NCI-H1694 treated with DMSO at 0.1 percent for 48 hours (cell line): ENCODE measurements at places on chromosomes 5 and 9.
A peak's percentile ranks its signal among the peaks of the same experiment; 100 is the strongest.

DNA sequence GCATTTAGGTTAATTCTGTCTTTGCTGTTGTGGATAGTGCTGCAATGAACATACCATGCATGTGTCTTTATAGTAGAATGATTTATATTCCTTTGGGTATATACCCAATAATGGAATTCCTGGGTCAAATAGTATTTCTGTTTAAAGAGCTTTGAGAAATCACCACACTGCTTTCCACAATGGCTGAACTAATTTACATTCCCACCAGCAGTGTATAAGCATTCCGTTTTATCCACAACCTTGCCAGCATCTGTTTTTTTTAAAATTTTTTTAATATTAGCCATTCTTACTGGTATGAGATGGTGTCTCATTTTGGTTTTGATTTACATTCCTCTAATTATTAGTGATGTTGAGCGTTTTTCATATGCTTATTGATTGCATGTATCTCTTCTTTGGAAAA is 15.5 kb upstream of the TARS1 start:
- no peak for DNase-seq

- DNase-seq, result no peak
Measured at GRCh38 chr9:27308691-27309390, 11.9 kb upstream of the EQTN start.

- DNase-seq, result no peak
Measured at GRCh38 chr9:69254223-69254622, 70.8 kb upstream of the ENTREP1 start.

DNA sequence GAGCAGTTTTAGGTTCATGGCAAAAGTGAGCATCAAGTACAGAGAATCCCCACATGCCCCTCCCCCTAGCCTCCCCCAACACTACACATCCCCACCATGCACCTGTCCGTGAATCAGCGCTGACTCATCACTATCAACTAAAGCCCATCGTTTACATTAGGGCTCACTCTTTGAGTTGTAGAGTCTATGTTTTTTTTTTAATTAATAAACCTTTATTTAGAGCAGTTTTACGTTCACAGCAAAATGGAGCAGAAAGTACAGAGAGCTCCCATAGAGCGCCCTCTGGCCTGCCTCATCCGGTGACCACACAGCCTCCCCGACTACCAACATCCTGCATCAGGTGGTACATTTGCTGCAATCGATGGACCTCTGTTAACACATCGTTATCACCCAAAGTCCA is 47.9 kb upstream of the UNC5A start:
- no peak for DNase-seq

GRCh38 chr9:121776001-121776738 is 124.7 kb downstream of the DAB2IP start:
- DNase-seq, result no peak

DNA sequence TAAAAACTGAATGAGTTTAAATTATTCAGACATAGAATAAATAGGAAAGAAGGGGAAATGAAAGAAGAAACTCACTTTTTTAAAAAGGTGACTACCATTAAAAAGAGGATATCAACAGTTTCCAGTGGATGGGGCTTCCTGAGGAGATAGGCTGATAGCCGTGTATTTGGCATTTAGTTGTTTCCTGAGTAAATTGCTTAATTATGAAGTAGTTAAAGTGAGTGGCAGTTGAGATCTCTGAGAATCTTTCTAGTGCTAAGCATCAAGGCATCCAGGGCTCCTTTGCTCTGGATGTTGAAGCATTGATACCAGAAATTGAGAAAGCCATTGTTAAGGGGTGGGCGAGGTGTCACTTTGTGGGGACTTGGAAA is 2.7 kb downstream of the TNFAIP8 start:
- DNase-seq, result no peak

DNA sequence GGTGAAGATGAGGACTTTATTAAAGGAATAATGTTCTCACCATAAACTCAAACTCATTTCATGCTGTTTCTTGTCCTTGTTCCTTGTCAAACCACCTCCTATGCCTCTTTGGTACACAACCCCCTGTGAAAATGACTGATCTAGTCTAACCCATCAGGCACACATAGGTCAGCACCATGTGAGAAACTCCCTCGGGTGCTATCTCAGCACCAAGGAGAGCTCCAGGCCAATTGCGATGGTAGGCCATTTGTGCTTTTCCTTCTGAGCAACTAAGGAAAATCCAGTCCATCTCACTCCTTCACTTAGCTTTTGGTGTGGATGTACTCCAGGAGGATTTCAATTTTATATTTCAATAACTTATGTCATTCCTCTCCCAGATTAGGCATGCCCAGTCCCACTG is 199.8 kb downstream of the ZNF608 start:
- no peak for DNase-seq

- no peak for DNase-seq
Measured at GRCh38 chr5:109748546-109748945, 58.8 kb downstream of the MAN2A1 start.

GRCh38 chr5:61303346-61303745 is 28.7 kb upstream of the ZSWIM6 start:
- no peak for DNase-seq

DNA sequence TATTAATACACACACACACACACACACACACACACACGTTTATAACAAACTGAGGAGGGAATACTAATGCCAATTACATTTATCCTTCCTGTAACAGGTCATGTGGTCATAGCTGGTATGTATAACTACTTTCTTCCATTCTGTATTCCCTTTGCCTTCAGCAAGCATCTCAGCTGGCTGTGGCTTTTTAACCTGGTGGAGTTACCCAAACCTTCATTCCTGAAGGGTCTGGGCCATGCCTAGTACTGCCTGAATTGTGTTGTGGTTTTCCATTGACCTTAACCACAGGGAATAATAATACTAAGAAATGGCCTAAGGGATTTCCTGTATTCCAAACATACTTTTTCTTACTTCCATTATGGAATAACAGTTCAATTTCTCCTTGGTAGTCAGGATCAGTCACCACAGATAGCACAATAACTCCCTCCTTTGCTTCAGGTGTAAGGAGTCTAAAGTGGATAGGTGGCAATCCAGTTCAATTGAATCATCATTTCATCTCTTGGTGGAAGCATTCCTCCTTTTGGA is 222.2 kb upstream of the MEF2C start:
- DNase-seq, result no peak

- no peak for DNase-seq
Measured at GRCh38 chr9:72882117-72882775, 70.6 kb downstream of the ALDH1A1 start.

DNA sequence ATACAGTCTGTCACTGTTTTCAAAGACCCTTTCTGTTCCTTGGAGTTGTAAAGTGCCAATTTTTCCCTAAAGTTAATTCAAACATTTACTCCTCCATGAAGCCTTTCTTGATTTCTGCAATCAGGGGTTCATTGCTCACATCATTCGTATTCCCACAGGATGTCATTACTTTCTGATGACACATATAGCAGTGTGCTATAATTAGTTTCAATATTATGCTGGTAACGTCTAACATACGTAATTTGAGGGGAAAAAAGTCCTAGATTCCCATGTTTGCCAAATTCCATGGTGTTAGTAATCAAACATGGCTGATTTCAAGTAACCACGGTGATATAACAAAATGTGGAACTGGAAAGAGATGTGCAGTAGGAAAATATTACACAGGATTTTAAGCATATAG is 468.2 kb upstream of the MEF2C start:
- no peak for DNase-seq

DNA sequence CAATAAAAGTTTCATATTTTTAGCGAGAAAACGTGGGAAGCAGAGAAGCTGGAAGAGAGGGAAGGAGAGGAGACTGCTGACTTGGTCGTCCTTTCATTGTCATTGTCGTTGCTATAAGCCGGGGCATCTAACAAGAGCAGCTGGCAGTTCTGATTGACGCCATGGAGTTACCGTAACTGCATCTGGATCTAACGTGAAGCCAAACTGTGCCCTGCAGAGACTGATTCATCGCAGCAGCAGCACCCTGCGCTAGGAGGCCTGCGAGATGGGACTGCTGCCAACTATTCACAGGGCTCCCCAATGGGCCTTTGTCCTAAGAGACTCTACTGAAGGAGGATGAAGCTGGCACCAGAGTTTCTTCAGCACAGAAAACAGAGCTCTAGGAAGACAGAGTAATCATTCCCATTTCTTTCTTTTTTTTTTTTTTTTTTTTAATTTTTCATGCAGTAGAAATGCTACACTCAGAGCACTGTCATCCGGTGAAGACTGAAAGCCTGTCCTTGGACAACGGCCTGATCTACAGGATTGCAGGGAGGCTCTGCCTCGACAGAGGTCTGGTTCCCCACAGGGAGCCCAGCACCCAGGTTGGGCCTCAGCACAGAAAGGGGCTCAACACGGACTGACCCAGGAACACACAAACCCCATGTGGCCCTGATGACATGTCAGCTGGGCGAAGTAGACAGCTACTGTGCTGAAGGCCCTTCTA is 47.8 kb downstream of the RETREG1 start:
- DNase-seq, result peak; percentile 60

DNA sequence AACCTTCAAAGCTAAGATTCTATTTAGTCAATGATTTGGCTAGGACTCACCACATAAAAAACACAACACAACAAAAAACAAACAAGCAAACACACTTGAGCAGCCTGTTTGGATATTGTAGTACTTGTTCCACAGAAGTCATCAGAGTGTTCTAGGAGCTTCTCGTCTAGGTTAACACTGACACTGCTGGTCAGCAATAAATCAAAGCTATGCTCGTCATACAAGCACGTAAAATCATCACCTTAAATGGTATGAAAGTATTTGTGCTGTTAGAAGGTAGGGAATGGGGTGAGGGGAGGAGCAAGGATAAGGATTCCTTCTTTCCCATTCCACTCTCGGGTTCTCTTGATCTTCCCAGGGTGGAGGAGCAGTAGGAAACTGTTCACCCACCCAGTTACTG is 88.0 kb downstream of the ARL15 start:
- DNase-seq, result no peak

DNA sequence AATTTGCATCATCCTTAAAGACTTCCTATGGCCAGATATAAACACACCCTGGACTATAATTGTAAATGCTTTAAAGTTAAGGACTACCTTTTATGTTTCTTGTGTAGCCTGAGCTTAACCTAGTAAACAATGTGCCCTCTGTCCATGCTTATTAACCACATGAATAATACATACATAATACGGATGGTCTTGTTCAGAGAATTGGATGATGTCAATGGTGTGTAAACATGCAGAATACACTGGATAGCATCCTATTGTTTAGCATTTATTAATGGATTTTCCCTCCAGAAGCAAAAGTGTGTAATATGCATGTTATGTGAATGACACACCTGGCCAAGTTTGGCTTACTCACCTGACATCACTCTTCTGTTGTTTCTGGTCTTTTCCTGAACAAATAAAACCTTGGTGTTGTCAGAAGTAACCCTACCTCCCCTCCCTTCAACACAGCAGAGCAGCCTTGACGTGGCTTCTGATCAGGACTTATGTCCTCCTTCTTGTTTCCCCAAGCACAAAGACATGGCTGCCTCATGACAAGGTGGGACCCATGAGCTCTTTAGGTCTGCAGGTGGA is 517.9 kb downstream of the MTRR start:
- no peak for DNase-seq

DNA sequence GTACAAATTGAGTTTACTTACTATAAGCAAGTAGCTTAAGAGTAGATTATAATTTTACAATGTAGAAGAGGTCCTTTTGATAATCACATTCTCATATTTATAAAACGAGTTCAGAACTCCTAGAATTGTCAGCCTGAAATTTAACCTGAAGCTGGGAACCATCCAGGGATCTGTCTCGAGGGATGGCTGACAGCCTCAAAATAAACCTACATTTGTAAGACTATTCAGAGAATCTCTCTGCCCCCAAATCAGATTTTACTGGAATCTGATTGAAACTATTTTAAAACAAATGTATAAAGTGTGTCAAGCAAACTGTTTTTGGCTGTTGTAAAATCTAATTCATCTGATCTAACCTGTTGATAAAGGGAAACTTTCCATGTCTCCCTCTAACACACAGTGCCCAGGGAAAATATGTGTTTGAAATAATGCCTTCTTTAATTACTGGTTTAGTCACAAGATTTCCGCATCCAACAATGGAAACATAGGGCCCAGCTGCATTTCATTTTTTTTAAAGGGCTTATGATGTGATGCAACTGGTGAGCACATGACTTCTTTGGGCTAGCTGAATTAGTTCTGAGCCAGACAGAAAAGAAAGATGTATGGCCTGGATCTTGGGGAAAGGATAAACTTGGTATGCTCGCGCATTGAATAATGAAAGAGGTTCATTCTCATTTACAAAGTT is 30.3 kb downstream of the SLC25A46 start:
- DNase-seq, result no peak

DNA sequence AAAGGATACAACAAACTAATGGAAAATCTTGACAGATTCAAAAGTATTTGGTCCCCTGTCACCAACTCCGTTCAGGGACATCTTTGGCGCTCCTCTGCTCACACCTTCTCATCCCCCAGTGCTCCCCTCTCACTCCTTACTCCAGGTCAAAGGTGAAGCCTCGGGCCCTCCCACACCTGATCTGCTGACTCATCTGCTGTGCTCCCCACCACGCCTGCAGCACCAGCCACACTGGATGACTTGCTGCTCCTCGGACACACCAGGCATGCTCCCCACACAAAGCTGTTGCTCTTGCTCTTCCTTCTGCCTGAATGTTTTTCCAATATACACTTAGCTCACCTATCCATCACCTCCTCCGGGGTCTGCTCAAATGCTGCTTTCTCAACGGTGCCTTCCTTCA is 123.4 kb downstream of the ESM1 start:
- DNase-seq, result no peak

- no peak for DNase-seq
Measured at GRCh38 chr9:96302021-96302420, at the start of gene HSD17B3. Gene HSD17B3, minus strand, starts transcription at chr9:96302176. Its CDS starts 72 bp downstream, at chr9:96302104.

- no peak for DNase-seq
Measured at GRCh38 chr5:99605904-99606303, 677.1 kb upstream of the CHD1 start.

GRCh38 chr5:74409712-74410111 is 230.8 kb downstream of the ENC1 start:
- no peak for DNase-seq

- DNase-seq, result no peak
Measured at GRCh38 chr9:70069704-70070103, 26.1 kb downstream of the MAMDC2 start.

- no peak for DNase-seq
Measured at GRCh38 chr9:89191004-89191403, 12.4 kb upstream of the SHC3 start.

GRCh38 chr9:101605547-101605946 is 10.8 kb upstream of the PPP3R2 start:
- no peak for DNase-seq

DNA sequence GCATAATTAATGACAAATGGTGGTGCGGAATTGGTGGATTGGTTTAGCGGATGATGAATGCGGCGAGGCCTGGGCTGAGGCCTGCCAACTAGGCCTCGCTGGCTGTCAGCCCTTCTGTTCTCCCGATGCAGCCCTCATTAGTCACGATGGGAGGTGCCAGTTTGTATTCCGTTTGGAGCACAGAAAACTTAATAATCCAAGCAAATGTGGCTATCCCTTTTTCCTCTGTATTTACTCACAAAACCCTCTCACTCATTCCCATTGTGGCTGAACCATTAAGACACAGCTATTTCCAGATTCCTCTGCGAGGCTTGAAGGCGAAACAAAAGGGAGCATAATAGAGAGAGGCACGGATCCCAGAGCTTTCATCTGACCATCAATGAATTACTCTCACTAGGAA is 114.3 kb downstream of the MVB12B start:
- peak; percentile 74 for DNase-seq
